ENCODE measurements at places on chromosomes 16 and 17.
A peak's percentile ranks its signal among the peaks of the same experiment; 100 is the strongest.

DNA sequence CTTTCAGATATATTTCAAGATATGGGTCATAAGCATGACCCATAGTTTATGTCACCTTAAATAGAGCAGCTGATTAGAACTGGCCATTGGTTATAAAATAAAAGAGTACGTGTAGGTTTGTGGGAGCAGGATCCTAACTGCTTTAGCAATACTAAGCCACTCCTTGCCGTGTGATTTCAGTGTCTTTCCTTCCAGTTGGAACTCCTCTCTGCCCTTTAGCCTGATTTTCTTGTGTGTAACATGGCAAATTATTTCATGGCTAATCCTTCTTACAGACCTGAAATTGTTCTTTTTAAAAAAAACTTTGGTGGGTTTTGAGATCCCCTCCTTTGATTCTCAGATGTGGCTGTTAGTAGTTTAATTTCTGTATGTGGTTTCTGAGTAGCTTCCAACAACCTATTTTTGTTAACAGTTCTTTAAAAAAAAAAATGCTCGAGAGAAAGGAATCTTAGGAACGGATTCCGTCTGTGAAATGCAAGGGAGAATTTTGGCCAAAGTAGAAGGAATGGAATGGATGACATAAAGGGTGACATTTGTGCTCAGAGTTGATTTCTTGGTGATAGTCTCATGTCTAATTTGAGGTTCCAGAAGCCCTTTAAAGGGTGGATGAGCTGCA lies 39.9 kb downstream of the DHRS7B start:
- no peak for DNase-seq

DNA sequence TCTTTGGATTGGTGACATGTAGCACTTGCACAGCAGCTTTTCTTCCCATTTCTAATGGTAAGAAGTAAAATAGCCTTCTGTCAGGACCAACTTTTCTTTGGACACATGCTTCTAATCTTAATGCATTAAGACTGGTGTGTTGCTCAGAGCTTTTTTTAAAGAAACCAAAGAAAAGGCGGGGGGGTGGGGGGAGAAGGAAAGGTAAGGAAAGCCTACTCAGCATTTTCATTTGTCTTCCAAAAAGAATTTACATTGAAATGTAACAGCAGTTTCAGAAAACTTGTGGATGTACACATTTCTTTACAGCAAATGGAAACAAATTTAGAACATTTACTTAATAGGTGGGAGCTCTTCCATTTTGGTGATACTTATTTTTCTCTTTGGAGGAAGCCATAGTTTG lies 49.6 kb downstream of the NLK start:
- DNase-seq: no peak

GRCh38 chr17:10297691-10298090 lies 75.1 kb downstream of the MYH13 start:
- no peak for DNase-seq

DNA sequence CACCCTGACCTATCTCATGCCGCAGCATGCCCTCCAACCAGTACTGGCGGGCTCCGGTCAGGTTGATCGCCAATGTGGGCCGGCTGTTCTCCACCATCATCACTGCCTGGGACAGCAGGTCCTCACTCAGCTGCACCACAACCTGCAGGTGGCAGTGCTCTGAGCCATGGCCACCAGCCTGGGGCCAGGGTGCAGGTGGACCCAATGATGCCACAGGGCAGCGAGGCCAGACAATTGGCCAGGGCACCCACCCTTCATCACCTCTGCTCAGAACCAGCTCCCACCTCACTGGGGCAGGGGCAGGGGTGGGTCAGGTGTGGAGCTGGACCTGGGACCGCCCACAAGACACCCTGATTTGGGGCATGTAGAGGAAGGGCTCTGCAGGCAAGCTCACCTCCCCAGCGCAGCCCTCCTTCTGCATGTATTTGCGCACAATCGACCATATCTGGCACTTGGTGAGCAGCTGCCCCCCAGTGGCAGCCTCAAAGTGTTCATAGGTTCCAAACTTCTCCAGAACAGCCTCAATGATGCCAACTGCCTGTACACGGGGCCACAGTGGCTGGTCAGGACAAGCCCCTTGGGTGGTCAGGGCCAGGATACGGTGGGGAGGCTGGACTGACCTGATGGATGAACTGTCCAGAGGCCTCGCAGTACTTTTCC lies 4.2 kb downstream of the MATCAP1 start:
- DNase-seq: no peak

DNA sequence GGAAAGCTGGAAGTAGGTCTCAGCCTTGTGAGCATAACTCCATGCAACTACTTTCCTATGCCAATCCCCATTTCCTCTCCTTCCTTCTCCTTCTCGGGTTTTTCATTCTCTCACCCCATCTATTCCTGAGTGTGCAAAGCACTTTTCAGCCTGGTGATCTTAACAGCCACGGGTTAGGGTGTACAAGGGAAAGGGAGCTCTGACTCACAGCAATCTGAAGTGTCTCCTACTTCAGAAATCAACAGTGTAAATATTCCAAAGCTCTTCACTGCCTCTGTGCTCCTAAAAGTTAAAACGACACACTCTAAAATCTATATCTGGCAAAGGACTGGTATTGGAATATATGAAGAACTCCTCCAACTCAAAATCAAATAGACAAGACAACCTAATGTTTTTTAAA lies 268.0 kb upstream of the IRX3 start:
- no peak for DNase-seq

DNA sequence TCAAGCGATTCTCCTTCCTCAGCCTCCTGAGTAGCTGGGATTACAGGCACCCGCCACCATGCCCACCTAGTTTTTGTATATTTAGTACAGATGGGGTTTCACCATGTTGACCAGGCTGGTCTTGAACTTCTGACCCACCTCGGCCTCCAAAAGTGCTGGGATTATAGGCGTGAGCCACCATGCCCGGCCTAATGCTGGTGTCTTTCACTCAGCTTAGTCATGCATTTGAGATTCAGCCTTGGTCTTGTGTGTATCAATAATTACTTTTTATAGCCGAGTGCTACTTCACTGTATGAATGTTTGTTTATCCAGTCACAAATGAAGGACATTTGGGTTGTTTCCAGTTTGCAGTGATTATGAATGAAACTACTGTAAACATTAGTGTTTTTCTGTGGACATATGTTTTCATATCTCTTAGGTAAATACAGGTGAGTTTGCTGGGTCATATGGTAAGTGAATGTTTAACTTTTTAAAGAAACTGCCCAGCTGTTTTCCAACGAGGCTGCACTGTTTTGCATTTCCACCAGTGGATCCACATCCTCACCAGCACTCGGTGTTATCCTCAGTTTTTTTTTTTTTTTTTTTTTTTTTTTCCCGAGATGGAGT lies 11.0 kb upstream of the PLCG2 start:
- DNase-seq: no peak

DNA sequence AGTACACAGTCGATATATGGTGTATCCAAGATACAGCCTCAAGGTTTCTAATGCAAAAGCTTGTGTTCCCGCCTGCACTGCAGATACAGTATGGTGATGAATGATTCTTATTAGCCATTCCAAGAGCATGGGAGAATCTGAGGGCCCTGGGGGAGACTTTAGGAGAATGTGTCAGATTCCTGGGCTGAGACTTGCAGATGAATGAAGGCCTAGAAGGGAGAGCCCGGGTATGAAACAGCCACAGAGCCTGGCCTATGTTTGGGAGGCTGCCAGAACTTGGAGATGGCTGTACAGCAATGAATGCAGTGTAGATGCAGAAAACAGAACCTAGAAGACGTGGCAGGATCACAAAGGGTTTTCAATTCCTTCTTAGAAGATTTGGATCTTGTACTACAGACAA lies 510.7 kb downstream of the HAPSTR1 start:
- DNase-seq: no peak

- no peak for DNase-seq
Measured at GRCh38 chr17:76264425-76264754, 758 bp upstream of the UBALD2 start.

DNA sequence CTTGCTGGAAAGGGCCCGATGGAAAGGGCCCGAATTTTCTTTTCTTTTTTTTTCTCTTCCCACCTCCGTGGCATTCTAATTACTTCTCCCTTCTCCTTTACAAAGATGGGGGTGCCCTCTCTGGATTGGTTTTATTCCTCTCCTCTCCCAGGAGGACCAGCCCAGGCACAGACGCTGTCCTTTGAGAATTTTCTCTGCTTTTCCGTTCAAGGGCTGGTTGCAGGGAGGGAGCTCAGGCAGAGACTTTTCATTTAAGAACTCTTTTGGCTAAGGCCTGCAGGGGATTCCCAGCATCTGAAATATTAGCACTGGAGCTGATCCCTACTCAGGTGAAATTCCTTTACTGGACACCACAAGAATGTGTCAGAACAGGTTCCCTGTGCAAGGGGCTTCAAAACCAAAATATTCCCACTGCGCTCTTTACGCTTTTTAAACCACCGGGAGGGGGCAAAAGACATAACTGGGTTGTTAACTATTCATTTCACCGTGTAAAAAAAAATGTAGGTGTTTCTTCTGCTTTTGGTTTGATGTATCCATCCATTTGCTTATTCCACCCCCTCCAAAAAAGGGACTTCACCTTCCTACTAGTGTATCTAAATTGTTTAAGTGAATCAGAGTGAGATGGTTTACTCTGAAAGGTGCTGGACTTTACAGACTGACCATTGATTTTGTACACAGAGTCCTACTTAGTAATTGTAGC lies 1.4 kb downstream of the NFAT5 start:
- DNase-seq: peak; percentile 20

DNA sequence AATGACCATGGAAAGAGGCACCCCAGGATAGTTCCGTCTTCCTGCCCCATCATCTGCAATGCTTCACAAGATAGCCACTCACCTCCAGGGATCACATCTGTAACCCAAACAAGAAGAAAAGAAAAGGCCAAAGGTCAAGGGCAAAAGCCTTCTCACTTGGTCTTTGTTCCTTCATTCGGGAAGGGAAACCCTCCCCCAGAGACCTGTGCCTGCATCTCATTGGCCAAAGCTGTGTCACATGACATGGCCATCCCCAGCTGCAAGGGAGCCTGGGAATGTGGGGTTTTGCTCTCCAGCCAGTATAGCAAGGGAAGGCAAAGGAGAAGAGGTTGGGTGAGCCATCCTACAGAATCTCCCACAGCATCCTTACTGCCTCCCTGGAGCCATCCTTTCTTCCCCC lies 47.9 kb downstream of the NOL11 start:
- no peak for DNase-seq

GRCh38 chr17:36941265-36942010 lies 4.2 kb downstream of the LHX1 start:
- DNase-seq: no peak

- no peak for DNase-seq
Measured at GRCh38 chr16:13300066-13300840, 398.9 kb downstream of the SHISA9 start.

- peak; percentile 98 for DNase-seq
Measured at GRCh38 chr17:752002-752619, at the start of gene GEMIN4. TSS of gene GEMIN4 (minus strand) at chr17:752264. CDS start at chr17:752142, 122 bp downstream.

DNA sequence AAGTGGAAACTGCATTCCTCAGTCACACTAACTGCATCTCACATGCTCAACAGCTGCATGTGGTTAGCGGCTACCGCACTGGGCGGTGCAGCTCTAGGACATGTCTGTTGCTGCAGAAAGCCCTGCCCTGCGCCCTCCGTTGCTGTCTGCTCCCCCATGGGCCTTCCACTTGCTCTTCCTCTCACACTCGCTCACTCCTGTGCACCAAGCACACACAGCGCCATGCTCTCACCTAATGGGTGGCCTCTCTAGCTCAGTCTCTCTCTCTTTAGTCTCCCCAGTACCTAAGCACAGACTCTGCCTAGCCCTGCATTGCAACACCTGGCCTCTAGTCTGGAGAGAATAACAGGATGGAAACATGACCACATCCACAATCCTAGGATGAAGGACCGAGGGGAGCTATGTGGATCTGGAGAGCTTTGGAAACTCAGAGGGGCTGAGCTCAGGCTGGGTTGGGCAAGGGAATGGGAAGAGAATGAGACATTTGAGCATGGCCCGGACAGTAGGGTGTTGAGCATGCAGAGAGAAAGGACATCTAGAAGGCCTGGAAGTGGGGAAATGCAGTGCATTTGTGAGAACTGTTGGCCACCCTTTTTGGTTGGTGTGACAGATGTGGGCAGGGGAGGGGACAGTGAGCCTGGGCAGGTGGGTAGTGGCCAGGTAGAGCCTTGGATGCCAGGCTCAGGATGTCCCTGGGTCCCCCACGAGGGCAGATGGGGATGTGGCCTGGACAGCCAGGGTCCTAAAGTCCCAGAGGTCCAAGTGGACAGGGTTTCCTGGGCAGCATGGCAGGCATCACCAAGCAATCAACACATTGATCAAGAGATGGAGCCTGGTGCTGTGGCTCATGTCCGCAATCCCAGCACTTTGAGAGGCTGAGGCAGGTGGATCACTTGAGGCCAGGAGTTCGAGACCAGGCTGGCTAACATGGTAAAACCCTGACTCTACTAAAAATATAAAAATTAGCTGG lies 16.1 kb downstream of the SGCA start:
- no peak for DNase-seq

GRCh38 chr17:19533718-19534561 lies at the start of gene SLC47A1:
TSS of gene SLC47A1 (plus strand) at chr17:19533854. CDS start at chr17:19533940, 86 bp downstream.
- no peak for DNase-seq

- no peak for DNase-seq
Measured at GRCh38 chr16:48340054-48340453, 45.2 kb downstream of the SIAH1 start.

- DNase-seq: no peak
Measured at GRCh38 chr16:86579268-86580062, 1.1 kb downstream of the FOXL1 start.

- DNase-seq: no peak
Measured at GRCh38 chr17:82383411-82383810, 11.8 kb downstream of the UTS2R start.

- no peak for DNase-seq
Measured at GRCh38 chr17:37737081-37737480, 7.8 kb downstream of the HNF1B start.

DNA sequence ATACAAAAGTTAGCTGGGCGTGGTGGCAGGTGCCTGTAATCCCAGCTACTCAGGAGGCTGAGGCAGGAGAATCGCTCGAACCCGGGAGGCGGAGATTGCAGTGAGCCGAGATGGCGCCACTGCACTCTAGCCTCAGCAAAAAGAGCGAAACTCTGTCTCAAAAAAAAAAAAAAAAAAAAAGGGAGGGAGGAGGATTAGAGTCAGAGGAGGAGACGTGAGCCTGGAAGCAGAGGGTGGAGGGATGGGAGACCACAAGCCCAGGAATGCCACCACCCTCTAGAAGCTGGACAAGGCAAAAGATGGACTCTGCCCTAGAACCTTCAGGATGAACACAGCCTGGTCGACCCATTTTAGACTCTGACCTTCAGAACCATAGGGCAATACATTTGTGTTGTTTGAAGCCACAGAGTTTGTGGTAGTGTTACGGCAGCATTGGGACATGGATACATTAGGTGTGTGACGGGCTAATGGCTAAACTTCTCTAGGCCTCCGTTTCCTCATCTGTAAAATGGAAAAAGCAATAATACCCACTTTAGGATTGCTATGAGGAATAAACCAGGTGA lies 2.1 kb upstream of the SMIM22 start:
- no peak for DNase-seq

Data from activated naive CD4-positive, alpha-beta T cell treated with Interleukin-2 at 50 U/mL for 16 hours (primary cell).